ENCODE measurements at places on chromosomes 2 and 18.

GRCh38 chr2:9135822-9136558 is 70.6 kb upstream of the ASAP2 start:
- no peak for DNase-seq

DNA sequence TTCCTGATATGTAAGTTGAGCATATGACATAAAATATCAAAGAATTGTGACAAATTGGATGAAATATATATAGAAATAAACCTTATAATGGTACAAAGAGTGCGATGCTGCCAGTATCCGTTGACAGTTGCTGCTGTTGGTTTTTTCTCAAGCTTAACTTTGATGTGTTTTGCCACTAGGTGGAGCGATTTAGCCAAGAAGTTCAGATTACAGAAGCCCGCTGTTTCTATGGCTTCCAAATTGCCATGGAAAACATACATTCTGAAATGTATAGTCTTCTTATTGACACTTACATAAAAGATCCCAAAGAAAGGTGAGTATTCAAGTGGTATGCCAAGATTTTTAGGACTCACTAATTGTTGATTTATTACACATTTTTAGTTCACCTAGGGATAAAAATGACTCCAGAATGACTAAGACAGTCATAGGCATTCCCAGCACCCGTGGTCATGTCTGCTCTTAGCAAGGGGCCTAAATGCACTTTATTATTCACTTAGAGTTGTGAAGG is 2.1 kb downstream of the RRM2 start:
- DNase-seq: no peak

GRCh38 chr2:232675381-232675780 is 21.8 kb upstream of the GIGYF2 start:
- DNase-seq: no peak

- DNase-seq: no peak
Measured at GRCh38 chr18:34857320-34857719, 147.2 kb downstream of the DTNA start.

GRCh38 chr2:64750001-64750816 is 96.5 kb upstream of the SERTAD2 start:
- peak; percentile 67 for DNase-seq

DNA sequence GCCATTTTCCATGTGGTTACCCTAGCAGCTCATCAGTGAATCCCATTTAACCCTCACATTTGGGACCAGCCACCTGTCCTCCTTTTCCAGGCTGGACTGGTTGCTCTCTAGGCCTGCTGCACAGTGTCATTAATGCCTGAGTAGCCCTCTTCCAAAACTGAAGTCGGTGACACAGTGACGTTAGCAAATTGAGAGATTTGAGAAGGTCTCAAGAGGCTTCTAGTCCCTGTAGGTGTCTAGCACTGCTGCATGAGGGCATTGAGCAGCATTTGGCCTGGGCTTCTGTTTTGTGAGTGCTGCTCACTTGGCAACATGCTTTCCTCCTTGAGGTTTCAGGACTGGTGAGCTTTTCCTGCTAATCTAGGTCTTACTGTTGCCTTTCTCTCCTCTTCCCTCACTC is 36.7 kb downstream of the PKP4 start:
- DNase-seq: no peak

- DNase-seq: no peak
Measured at GRCh38 chr2:221336967-221337366, 235.1 kb downstream of the EPHA4 start.

DNA sequence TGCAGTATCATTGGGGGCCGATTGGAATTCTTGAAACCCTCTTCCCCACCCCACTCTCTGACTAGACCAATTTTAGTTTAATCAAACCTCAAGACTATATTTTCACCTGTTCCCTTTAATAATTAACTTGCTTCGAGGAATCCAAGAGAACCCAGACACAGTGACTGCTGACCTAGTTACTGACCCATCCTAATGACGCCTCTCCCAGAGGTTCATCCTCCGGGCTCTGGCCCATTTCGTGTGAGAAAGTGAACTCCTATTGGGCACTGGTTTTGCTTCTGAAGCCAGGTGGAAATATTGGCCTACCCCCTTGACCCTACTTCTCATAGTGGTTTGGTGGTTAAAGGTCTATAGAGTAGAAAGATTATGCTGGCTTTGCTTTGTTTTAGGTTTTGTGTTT is 39.9 kb downstream of the RPL37A start:
- no peak for DNase-seq

DNA sequence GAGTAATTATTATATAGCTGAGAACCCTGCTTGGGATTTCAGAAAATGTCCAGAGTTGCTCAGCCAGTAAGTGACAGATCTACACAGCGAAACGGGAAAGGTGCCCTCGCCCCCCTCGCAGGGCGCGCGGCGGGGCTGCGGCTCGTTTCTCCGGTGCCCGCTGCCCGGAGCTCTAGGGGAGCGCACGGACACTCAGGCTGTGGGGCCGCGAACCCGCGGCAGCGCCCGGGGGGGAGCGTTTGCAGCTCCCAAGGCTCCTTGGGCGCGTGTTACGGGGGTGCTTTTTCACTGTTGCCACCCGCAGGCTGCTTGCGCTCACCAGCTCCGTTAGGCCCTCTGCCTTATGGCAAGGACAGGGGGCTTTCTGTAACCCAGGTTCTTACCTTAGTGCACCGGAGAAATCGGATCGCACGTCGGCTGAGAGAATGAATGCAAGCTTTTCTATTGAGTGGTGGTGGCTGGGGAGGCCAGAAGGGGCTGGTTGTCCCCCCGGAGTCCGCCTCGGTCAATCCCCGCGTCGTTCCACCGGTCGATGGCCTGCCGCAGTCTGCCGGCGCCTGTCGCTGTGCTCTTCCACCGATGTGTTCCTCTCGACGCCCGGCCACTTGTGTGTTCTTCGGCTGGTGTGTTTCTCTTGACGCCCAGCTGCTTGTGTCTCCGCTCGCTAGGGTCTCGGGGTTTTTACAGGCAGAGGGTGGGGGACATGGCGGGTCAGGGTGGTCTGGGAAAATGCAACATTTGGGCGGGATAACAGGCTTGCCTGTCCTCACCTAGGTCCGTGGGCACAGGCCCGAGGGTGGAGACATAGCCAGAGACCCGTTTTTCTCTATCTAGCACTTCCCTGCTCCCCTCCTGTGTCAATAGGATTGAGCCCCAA is 758.8 kb upstream of the DDX18 start:
- DNase-seq: no peak

All from substantia nigra (tissue), 51 donors.